NCI-H1436 treated with DMSO at 0.1 percent for 48 hours (cell line): ENCODE measurements at places on chromosomes 7 and 10.
A peak's percentile ranks its signal among the peaks of the same experiment; 100 is the strongest.

DNA sequence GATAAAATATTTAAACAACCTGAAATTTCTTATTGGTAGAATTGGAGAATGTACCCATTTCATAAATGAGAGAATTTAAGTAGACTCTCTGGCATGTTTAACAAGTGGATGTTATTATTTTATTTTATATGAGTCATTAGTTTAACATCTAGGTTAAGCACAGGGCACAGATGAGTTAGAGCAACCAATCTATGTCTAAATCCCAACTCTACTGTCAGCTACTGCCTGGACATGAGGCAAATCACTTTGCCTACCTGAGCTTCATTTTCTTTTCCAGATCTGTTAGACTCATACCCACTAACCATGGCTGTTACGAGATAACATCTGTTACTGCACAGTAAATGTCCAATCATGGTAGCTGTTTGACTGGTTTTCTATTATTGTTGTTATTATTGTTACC, 251.1 kb downstream of the INHBA start:
- no peak for DNase-seq

GRCh38 chr10:27659786-27660185, 85.8 kb downstream of the MKX start:
- no peak for DNase-seq

GRCh38 chr7:112448891-112449290, 1.4 kb upstream of the IFRD1 start:
- no peak for DNase-seq

GRCh38 chr10:71072823-71073210, 139.6 kb upstream of the UNC5B start:
- no peak for DNase-seq

- peak; percentile 76 for DNase-seq
Observed at GRCh38 chr7:105013221-105013815, 687 bp upstream of the KMT2E start.

DNA sequence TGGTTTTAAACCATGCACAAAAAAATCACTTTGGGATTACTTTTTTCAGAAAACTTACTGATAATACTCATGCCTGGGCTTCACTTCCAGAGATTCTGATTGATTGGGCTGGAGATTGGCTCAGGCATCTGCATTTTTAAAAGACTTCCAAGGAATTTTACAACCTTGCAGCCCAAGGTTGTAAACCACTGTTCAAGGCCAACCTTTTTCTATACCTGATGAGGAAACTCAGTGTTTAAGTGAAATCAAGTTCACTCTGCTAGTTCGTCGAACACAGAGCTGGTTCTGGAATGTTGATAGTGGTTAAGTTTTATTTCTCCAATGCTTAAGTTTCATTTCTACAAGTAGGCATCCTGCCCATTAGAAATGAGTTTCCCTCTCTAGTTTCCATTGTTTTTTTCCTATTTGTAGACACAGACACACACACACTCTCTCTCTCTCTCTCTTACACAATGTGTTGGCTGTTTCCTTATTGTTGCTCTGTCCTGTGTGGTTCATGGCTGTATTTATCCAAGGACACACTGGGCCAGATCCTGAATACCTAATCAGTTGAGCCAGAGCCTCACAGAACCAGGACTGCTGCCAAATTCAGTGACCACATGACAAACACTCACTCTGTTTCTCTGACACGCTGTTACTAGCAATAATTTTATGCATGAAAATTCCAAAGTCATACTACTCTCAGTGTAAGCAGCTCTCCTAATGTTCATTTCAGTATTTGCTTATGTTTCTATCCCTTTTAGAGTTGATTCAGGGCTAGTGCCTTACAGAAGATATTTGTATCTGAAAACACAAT, 3.7 kb upstream of the IFIT1B start:
- DNase-seq: no peak

- no peak for DNase-seq
Observed at GRCh38 chr7:29289156-29290021, 94.8 kb downstream of the CHN2 start.

- no peak for DNase-seq
Observed at GRCh38 chr10:117201826-117202225, 4.5 kb downstream of the KCNK18 start.

- no peak for DNase-seq
Observed at GRCh38 chr10:132716691-132717490, 69.1 kb downstream of the NKX6-2 start.

GRCh38 chr10:96687317-96688012, 32.8 kb downstream of the PIK3AP1 start:
- no peak for DNase-seq

GRCh38 chr10:32981760-32982159, 23.7 kb upstream of the ITGB1 start:
- DNase-seq: no peak

GRCh38 chr10:12408472-12408871, 59.1 kb downstream of the CAMK1D start:
- no peak for DNase-seq

DNA sequence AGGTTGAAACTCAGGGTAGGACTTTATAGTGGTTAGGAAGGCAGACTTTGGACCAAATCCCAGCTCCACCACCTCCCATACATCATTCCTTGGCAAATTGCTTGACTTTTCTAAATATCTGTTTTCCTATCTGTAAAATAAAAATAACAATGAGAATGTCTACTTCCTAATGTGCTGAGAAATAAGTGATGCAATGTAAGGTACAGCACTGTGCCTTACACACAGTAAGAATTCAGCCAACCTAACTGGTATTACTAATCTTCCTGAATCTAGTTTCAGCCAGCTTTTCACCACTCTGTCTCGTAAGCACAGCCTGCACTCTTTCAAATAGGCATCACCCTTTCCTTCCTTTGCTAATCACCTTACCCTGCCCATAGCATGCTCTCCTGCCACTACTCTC, 9.7 kb downstream of the PRLHR start:
- DNase-seq: no peak

GRCh38 chr7:68030530-68030929, 1033.9 kb downstream of the TYW1 start:
- DNase-seq: no peak

DNA sequence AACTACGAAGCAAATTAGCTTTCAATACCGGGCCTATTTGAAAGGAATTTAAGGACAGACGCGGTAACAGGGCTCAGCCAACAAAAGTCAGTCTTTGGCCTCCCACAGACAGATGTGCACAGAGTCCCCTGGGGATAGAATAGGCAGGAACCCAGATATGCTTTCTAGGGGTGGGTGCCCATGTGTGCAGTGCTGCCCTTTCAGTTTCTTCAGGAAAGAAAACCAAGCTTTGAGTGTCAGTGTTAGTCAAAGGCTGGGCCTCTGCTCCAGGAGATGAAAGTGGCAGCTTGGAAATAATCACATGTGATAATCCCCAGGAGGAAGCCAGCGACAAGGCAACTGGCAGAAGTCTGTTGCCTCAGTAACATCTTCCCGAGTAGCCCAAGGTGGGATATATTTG, 43.8 kb upstream of the CSTF2T start:
- DNase-seq: no peak

GRCh38 chr10:14116837-14117236, 213.9 kb downstream of the FRMD4A start:
- DNase-seq: no peak

- no peak for DNase-seq
Observed at GRCh38 chr10:14686356-14686755, 88.3 kb downstream of the FAM107B start.

GRCh38 chr7:116290740-116291139, 80.4 kb downstream of the TES start:
- DNase-seq: no peak

GRCh38 chr10:50396491-50397311, 145.4 kb upstream of the ASAH2 start:
- DNase-seq: no peak

DNA sequence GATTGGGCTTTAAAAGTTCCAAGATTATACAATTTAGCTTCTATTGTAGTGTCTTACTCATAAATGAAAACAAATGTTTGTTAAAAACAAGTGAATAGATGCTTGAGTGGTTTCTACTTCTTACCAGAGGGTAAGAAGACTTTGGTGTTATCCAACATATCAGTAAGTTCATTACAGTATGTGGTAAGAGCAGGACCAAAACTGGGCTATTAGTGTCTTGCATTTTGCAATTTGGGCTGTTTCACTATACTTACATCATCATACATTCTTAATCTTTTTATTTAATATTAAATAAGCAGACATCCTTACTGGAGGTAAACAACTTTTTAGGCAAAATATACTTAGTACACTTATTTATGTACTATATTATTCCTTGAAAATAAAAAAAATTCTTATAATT, 248.4 kb upstream of the HGF start:
- no peak for DNase-seq

DNA sequence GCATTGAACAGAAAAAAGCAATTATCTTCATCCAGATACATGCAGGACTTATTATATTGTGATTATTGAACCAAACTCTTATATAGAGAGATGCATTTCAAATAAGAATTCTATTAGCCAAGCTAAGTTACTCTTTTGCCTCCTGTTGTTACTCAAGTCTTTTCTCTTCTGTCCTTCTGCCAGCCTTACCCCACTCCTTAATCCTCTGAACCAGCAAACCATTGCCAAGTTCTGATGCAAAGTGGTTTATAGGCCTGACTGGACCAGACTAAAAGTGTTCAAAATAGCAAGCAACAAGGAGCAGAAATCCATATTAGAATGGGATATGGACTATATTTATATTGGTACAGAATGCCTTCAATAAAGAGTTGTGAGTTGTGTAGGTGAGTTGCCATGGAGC, 2.2 kb upstream of the SLC26A4 start:
- no peak for DNase-seq

DNA sequence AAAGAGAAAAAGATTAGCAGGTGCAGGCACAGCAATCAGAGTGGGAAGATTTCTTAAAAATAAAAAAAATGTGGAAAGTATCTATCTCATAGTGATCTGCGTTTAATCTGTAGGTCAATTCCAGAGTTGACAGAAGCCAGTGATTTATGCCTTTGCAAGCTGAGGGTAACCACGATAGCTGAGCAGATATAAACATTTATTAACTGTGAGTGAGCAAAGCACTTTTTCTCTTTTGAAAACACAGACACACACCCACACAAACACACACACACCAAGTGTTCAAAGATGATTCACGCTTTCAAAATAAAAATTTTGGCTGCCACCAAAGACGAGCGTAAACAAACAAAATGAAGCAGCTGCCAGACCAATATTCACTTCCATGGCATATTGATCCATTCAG, 243.2 kb upstream of the SLC26A5 start:
- no peak for DNase-seq

DNA sequence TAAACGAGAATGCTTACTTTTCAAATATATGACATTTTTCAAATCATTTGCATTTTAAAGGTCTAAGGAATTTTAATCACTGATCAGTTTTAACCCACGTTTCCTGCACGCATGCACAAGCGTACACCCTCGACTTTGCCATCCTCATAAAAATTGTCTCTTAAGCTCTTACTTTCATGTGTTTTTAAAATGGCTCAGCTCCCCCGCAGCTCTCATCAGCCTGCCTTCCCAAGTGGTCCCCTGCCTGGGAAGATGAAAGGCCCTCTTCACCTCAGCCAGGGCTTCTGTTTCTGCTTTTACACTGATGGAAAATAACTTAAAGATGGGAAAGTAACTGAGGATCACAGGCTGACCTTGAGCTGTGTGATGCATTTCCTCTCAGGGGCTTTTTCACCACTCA, 131.6 kb upstream of the LSM8 start:
- DNase-seq: no peak

GRCh38 chr10:88493691-88494483, 89.2 kb downstream of the RNLS start:
- DNase-seq: no peak

DNA sequence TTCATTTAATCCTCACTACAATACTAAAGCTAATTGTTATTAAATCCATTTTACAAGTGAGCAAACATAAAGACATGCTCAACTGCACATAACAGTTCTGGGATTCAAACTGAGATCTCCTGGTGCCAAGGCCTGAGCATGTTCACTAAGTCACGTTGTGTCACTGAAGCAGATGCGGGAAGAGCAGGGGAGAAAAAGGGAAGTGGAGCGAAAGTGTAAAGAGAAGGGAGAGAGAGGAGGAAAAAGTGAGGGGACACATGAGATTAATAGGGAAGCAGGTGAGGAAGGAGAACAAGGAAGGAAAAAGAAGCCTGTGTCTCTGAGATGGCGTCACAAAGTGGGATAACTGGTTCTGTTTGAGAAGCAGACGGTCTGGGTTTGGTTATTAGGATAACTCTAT, 38.9 kb upstream of the KAT6B start:
- DNase-seq: no peak

DNA sequence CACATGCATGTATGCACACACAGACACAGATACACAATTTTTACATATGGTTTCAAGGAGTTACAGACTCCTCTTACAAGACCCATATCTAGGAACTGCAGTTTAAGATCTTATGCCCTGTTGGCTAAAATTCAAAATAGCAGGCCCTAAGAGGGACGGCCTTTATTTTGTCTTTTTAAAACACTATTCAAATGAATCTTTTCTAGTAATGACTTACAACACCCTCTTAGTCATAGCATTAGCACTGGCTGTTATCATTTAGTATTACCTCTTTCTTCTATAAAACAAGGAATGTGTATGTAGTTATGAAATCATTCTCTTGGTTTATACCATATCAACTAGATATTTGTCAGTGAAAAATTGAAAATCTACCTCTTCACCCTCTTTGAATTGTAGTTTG, 15.3 kb downstream of the PAPSS2 start:
- no peak for DNase-seq

GRCh38 chr10:32054094-32054493, 2.1 kb downstream of the KIF5B start:
- DNase-seq: no peak
